ENCODE measurements at places on chromosomes 16 and 17.
A peak's percentile ranks its signal among the peaks of the same experiment; 100 is the strongest.

DNA sequence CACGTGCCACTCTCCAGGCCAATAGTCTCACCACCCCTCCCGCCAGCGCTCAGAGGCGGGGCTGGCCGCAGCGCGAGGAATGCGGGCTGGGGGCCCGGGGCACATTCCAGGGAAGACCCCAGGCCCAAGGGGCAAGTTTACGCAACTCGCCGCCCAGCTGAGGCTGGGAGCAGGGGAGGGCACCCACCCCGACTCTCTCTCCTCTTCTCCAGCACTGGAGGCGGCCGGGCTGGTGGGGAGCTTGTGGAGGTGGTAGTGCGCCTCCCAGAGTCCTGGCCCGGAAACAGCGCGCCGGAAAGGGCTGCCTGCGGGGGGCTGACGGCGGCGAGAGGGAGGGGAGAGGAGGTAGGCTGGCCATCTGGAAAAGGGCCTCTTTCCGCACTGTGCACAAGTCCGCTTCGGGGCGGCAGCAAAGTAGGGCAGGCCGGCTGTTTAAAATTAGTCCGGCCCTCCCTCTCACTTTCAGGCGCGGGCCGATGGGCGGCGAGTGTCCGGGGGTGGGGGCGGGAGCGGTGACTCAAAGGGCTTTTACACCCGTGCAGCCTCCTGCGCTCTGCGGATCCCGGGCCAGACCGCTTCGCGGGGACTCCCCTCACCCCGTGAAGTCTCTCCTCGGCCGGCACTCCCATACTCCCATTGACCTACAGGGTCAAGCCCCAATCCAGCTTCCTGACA is 1.1 kb downstream of the FHOD1 start:
- H3K4me3 ChIP-seq, result peak overlapping the region; percentile 97
- no peaks in the 10 kb centered on the region for H3K36me3 ChIP-seq
- H3K4me1 ChIP-seq, result peaks cover 39% of the 10 kb centered on the region
- DNase-seq, result no peak
- no peaks in the 10 kb centered on the region for H3K27me3 ChIP-seq

- no peaks in the 10 kb centered on the region for H3K36me3 ChIP-seq
- no peaks in the 10 kb centered on the region for H3K27me3 ChIP-seq
- peaks cover 8% of the 10 kb centered on the region for H3K4me1 ChIP-seq
- H3K4me3 ChIP-seq, result peak overlapping the region; percentile 75
Observed at GRCh38 chr17:48012151-48012520, 25.5 kb downstream of the COPZ2 start.

GRCh38 chr16:4468972-4469371 is 5.5 kb downstream of the NMRAL1 start:
- no peak for DNase-seq
- no peak overlapping the region for H3K27ac ChIP-seq
- H3K36me3 ChIP-seq, result no peaks in the 10 kb centered on the region
- no peaks in the 10 kb centered on the region for H3K27me3 ChIP-seq

DNA sequence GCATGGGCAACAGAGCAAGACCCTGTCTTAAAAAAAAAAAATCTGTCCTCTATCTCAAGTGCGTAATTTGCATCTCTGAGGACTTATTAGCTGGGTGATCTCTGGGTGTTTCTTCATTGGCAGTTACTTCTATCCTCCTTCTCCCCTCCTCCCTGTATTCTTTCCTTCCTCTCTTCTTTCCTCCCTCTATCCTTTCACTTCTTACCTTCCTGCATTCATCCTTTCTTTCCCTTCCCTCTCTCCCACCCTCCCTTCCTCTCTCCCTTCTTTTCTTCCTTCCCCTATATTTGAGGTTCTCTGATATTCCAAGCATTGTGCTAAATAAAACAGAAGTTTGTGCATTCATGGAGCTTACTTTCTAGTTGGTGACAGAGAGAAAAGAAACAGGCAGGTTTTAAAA is 10.7 kb downstream of the MFSD11 start:
- no peak for DNase-seq
- H3K36me3 ChIP-seq, result peaks cover 9% of the 10 kb centered on the region
- H3K27ac ChIP-seq, result no peak overlapping the region
- no peaks in the 10 kb centered on the region for H3K27me3 ChIP-seq

- H3K36me3 ChIP-seq, result peaks cover 16% of the 10 kb centered on the region
- no peak overlapping the region for H3K27ac ChIP-seq
- no peaks in the 10 kb centered on the region for H3K27me3 ChIP-seq
- peaks cover 2% of the 10 kb centered on the region for H3K4me1 ChIP-seq
- H3K4me3 ChIP-seq, result no peak overlapping the region
Observed at GRCh38 chr17:27572665-27573064, 58.3 kb upstream of the LGALS9 start.

DNA sequence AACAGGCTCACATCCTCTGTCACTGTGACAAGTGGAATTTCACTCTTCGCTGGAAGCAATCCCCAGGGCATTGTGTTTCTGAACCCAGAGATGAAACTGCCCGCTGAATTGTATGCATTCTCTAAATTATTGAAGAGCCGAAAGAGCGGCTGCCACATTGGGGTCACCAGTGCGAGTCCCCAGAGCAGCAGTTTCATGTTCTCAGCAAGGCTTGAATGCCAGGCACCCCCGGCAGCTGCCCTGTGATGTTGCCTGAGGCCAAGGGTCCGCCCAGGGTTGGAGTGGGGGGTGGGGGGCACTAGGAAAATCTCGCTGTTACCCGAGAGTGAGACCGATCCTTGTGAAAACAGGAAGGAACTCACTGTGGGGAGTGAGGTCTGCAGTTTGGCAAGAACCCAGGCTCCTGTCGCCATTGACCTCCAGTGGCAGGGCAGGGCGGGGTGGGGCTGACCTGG is 20.7 kb upstream of the BCAR1 start:
- peak; percentile 28 for DNase-seq
- peaks cover 18% of the 10 kb centered on the region for H3K4me1 ChIP-seq
- H3K27me3 ChIP-seq, result no peaks in the 10 kb centered on the region
- H3K27ac ChIP-seq, result peak overlapping the region; percentile 24
- H3K36me3 ChIP-seq, result no peaks in the 10 kb centered on the region

GRCh38 chr17:19019041-19019941 is 14.7 kb upstream of the FAM83G start:
- H3K4me1 ChIP-seq, result no peaks in the 10 kb centered on the region
- H3K27ac ChIP-seq, result no peak overlapping the region
- H3K36me3 ChIP-seq, result no peaks in the 10 kb centered on the region
- no peaks in the 10 kb centered on the region for H3K27me3 ChIP-seq

DNA sequence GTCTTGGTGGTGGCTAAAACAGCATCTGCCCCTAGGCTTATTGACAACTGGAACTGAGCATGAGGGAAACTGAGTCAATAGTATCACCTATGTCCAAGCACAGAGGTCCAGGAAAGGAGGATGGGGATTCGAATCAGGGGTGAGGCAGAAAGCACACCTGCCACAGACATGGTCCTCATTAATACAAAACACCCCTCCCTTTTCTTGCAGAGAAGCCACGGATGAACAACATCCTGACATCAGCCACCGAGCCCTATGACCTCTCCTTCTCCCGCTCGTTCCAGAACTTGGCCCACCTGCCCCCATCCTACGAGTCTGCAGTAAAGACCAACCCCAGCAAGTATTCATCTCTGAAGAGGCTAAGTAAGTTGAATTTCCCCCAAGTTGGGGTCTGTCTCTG is 42.7 kb upstream of the DNAH9 start:
- H3K4me3 ChIP-seq, result no peak overlapping the region
- H3K4me1 ChIP-seq, result no peaks in the 10 kb centered on the region
- H3K27ac ChIP-seq, result no peak overlapping the region
- H3K36me3 ChIP-seq, result no peaks in the 10 kb centered on the region
- H3K27me3 ChIP-seq, result no peaks in the 10 kb centered on the region

- H3K4me3 ChIP-seq, result no peak overlapping the region
- DNase-seq, result no peak
Observed at GRCh38 chr16:80167657-80168390, 373.0 kb upstream of the DYNLRB2 start.

GRCh38 chr17:55134486-55135157 is 130.1 kb upstream of the HLF start:
- no peak overlapping the region for H3K27ac ChIP-seq
- no peaks in the 10 kb centered on the region for H3K36me3 ChIP-seq
- no peaks in the 10 kb centered on the region for H3K27me3 ChIP-seq
- H3K4me1 ChIP-seq, result no peaks in the 10 kb centered on the region

- no peaks in the 10 kb centered on the region for H3K36me3 ChIP-seq
- H3K4me3 ChIP-seq, result no peak overlapping the region
- peaks cover 15% of the 10 kb centered on the region for H3K4me1 ChIP-seq
- DNase-seq, result no peak
- no peaks in the 10 kb centered on the region for H3K27me3 ChIP-seq
Observed at GRCh38 chr16:68750193-68750695, 13.2 kb downstream of the CDH1 start.

- no peaks in the 10 kb centered on the region for H3K36me3 ChIP-seq
- no peak overlapping the region for H3K4me3 ChIP-seq
- no peak for DNase-seq
- no peaks in the 10 kb centered on the region for H3K27me3 ChIP-seq
Observed at GRCh38 chr17:28291780-28292330, 27.1 kb upstream of the TMEM97 start.

GRCh38 chr17:66240630-66241029 is 11.4 kb upstream of the APOH start:
- no peaks in the 10 kb centered on the region for H3K36me3 ChIP-seq
- H3K27me3 ChIP-seq, result no peaks in the 10 kb centered on the region
- no peak overlapping the region for H3K4me3 ChIP-seq

DNA sequence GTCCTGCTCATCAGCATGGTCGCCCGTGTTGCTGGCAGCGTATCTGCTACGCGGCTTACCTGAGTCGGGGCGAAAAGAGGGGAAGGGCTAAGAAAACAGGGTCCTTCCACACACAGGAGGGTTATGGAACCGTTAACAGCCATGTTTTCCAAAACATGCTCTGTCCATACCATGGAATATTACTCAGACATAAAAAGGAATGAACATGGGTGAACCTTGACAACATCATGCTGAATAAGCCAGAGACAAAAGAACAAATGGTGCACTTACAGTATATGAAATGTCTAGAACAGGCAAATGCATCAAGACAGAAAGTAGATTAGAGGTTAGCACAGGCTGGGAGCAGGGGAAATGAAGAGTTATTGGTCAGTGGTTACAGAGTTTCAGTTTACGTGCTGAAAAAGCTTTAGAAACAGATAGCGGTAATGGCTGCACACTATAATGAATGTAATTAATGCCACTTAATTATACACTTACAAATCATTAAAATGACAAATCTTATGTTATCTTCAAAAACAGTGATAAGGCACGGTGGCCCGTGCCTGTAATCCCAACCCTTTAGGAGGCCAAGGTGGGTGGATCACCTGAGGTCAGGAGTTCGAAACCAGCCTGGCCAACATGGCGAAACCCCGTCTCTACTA is 7.8 kb downstream of the NPRL3 start:
- peaks cover 11% of the 10 kb centered on the region for H3K4me1 ChIP-seq
- no peaks in the 10 kb centered on the region for H3K27me3 ChIP-seq
- H3K4me3 ChIP-seq, result no peak overlapping the region

DNA sequence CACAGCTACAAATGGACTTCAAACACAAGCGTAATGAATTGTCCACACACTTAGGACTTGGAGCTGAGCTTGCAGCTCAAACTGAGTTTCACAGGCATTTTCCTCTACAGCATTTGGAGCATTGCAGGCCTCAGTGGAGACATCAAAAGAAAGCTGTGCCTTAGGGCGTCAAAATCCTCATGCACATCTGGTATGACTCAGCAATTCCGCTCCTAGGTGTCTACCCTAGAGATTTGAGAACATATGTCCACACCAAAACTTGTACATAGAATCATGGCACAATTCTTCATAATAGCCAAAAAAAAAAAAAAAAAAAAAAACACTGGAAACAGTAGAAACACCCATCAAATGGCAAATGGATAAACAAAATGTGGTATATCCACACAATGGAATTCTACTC is 47.1 kb downstream of the GP2 start:
- DNase-seq, result no peak
- H3K36me3 ChIP-seq, result no peaks in the 10 kb centered on the region
- no peaks in the 10 kb centered on the region for H3K27me3 ChIP-seq
- H3K4me1 ChIP-seq, result no peaks in the 10 kb centered on the region

DNA sequence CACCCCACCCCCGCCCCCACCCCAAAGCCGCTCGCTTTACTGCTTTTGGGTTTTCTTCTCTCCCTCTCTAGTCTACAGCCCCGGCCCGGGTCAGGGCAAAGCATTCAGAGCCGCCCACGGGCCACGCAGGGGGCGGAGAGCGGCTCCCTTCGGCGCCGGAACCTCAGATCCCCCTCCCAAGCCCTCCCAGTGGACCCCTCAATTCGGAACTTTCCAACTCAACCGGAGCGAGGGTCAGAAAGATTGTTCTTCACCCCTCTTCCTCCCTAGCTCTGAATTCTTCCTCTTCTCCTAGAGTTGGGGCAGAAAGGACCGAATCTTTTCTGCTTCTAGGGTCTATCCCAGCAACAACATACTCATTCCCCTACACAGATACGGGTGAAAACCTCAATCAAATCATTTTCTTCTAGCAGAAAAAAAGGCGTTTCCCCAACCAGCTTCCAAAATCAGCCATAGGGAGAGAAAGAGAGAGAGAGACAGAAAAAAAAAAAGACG is 1.0 kb downstream of the HOXB2 start:
- no peaks in the 10 kb centered on the region for H3K36me3 ChIP-seq
- H3K27ac ChIP-seq, result peak overlapping the region; percentile 49
- H3K4me3 ChIP-seq, result peak overlapping the region; percentile 69

DNA sequence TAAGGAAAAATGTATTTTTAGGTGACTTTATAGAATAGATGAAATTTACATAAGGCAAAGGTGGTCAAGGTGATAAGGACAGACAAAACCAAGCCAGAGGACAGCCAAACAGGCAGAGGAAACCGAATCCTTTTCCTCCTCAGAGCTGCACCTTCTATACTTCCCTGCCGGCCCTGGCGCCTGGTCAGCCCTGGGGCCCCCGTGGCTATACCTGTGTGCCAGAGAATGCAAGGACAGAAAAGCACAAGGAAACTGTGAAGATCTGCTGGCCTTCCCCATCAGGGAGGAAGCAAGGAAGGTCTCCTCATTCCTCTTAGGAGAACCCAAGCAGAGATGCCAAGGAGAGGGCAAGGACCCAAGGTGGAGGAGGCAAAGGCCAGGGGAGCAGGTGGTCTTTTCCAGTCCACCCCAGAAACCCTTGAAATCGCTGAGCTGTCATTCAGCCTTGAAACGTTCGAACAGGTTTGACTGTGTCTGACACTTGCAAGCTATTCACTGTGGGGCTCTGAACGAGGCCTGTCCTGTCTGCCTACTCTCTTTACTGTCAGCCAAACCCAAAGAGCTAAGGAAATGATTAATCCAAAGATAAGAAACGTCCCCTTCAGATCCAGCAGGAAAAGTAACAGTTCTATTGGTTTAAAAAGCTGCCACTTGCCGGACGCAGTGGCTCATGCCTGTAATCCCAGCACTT is 114.4 kb downstream of the XYLT1 start:
- DNase-seq, result no peak
- no peaks in the 10 kb centered on the region for H3K27me3 ChIP-seq
- no peak overlapping the region for H3K4me3 ChIP-seq
- H3K27ac ChIP-seq, result no peak overlapping the region

DNA sequence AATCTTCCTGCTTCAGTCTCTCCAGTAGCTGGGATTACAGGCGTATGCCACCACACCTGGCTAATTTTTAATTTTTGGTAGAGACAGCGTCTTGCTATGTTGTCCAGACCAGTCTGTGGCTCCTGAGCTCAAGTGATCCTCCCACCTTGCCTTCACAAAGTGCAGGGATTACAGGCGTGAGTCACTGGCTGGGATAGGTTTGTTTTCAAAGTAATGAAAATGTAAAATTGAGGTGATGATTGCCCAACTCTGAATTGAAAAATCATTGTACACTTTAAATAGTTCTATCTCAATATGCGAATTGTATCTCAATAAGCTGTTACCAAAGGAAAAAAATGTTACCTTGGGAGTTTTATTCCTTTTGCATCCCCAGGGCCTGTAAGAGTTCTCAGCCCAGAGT is 1.2 kb upstream of the AMFR start:
- DNase-seq, result no peak
- no peaks in the 10 kb centered on the region for H3K27me3 ChIP-seq
- H3K27ac ChIP-seq, result no peak overlapping the region
- H3K4me1 ChIP-seq, result no peaks in the 10 kb centered on the region
- H3K36me3 ChIP-seq, result no peaks in the 10 kb centered on the region
- H3K4me3 ChIP-seq, result no peak overlapping the region
